Astrocyte of the hippocampus (primary cell): ENCODE measurements at places on chromosomes 7 and 10.

DNA sequence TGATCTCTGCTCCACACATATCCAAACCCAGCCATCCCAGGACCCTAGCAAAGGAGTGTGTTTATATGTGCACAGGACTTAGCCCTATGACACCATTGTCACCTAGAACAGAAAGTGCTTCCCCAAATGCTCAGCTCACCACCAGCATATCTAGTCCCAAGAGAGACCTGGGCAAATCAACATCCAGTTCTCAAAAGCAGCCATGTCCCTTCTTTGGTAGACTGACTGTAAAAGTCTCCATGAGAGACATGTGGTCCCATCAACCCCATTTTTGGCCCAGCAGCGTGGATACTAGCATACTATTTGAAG lies 20.9 kb upstream of the ARHGAP22 start:
- DNase-seq = no peak

- peak; percentile 52 for DNase-seq
Observed at GRCh38 chr7:143362131-143363015, at the start of gene FAM131B. FAM131B (minus strand) TSS chr7:143362713; CDS start chr7:143362603, 110 bp downstream.

DNA sequence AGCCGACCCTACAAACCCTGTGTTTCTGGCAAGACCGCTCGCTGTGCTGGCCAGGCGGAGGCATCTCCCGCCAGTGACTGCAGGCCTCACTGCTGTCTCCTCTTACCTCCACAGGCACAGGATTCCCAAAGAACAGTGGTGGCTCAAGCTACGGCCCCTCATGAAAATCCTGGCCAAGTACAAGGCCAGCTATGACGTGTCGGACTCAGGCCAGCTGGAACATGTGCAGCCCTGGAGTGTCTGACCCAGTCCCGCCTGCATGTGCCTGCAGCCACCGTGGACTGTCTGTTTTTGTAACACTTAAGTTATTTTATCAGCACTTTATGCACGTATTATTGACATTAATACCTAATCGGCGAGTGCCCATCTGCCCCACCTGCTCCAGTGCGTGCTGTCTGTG lies 36.2 kb downstream of the PITRM1 start:
- DNase-seq = no peak

GRCh38 chr7:14630048-14630447 lies 272.5 kb downstream of the DGKB start:
- DNase-seq = no peak

DNA sequence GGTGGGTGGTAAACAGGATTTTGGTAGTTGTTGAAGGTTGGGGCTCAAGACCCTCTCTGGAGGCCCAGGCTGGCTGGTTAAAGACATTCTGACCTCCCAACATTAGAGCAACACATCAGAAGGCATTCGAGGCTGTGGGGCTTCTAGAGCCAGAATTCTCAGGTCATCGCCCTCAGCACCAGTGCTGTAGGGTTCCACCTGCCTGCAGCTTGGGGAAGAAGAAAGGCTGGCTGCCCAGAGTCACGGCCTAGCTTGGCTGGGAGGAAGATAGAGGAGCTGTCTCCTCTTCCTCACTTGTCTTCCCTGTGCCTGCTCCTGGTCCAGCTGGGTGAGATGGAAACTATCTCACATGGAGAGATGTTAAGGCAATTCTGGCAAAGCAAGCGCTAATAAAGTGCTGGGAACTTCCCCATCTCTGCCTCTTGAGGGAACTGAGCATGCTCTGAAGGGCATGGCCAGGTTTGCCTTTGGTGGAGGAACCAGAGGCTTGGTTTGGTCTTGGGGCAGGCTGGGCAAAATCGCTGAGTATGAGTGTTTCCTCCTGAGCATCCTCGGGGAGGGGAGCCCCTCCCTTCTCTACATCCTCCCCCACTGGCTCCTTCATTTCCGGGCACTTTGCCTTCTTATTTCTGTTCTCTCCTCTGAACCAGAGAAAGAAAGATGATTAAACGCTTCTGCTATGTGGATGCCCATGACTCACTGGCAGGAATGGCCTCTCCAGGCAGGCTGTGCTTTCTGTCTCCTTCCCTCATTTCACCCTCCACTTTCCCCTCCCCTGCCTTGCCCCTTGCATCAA lies 509.0 kb upstream of the PODXL start:
- DNase-seq = peak; percentile 97
